ENCODE measurements at places on chromosomes 13 and 19.
A peak's percentile ranks its signal among the peaks of the same experiment; 100 is the strongest.

GRCh38 chr19:23800868-23801267 is 42.2 kb upstream of the ZNF681 start:
- no peak for DNase-seq

DNA sequence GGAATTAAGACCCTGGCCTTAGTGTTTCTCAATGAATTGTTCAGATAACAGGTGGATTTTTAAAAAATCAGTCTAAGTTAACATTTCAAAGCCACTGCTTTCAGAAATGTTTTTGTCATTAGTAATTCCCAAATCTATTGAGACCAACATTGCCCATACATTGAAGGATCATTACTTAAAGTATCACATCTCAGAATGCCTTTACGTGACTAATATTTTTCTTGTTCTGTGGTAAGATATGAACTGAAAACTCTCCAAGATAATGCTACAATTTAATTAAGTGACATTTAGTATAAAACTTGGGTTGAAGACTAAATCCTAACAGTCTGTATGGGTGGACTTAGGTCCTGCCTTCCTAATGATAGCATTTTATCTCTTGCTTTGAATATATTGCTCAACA is 59.4 kb upstream of the POSTN start:
- DNase-seq: no peak

DNA sequence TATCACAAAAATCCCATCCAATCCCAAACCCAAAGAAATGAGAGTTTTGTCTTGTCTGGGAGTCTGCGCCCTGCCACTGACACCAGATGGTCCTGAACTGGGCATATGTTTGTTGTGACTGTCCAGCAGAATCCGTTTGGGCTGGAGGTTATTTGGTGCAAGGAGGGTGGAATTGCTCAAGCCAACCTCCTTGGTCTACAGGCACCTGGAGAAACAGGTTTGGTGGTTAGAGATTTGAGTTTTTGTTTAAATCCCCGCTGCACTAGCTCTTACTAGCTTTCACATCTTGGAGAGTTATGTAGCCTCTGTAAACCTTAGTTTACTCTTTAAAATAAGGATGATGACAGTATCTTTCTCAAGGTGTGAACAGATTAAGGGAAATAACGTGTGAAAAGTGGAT is 101.7 kb downstream of the SLC7A1 start:
- no peak for DNase-seq

DNA sequence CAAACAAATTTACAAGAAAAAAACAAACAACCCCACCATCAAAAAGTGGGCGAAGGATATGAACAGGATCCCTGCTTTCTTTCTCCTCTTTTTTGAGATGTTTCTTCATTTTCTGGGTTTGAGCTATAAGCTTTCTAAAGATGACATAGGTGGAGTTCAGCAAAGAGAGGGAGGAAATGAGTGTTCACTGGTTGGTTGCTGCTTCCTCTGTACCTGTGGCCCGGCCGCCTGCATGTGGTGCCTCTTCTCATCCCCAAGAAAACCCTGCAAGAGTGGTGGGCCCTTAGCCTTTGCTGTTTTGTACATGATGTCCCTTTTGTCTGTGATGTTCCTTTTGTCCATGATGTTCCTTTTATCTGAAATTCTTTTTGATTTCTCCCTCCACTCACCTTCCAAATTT is 178.4 kb upstream of the SERP2 start:
- no peak for DNase-seq

- peak; percentile 37 for DNase-seq
These were observed 7.1 kb upstream of the DPP9 start for GRCh38 chr19:4730740-4731171.
